ENCODE measurements at places on chromosomes 7 and 10. TPM values are rescaled to one million over a fixed set of nuclear protein-coding genes. Genes with fewer than 3 reads are reported as not detected.

Gene GCK
- total RNA-seq: 5.9 TPM

Gene STEAP1
- total RNA-seq: 10.2 TPM

Gene NEUROD6
- total RNA-seq: 0.93 TPM

Gene MMP21
- total RNA-seq: 1.2 TPM

Gene NOD1
- total RNA-seq: 10.6 TPM

Gene NOS3
- total RNA-seq: 7.9 TPM

Gene CEP55
- total RNA-seq: 7.3 TPM

Gene ZSCAN25
- 29.7 TPM for total RNA-seq

Gene SPDYE11
- total RNA-seq: not detected

Gene TEX47
- total RNA-seq: not detected

Gene TMEM236
- total RNA-seq: 0.44 TPM

Gene SAP25
- not detected for total RNA-seq

Gene STOX1
- total RNA-seq: 7.4 TPM

Gene NANOS1
- 10.8 TPM for total RNA-seq

Gene AOAH
- total RNA-seq: 7.1 TPM

Gene SLC26A3
- not detected for total RNA-seq

Gene OR2A1
- 0.44 TPM for total RNA-seq

Gene SFXN2
- total RNA-seq: 16.8 TPM

Gene CHST12
- total RNA-seq: 16.9 TPM

Gene C7orf33
- 3.6 TPM for total RNA-seq

Gene FAM237B
- not detected for total RNA-seq

Gene LOXL4
- total RNA-seq: 7.9 TPM

Gene FAM241B
- 5.1 TPM for total RNA-seq

Gene KCNIP2
- 12.5 TPM for total RNA-seq

Gene TMEM270
- not detected for total RNA-seq

Gene XRCC2
- 5.3 TPM for total RNA-seq

Gene GPR15LG
- total RNA-seq: not detected

Gene SLC26A5
- total RNA-seq: 0.71 TPM

Gene FAM25A
- total RNA-seq: not detected

Gene LIPK
- total RNA-seq: not detected

Gene CCL24
- total RNA-seq: not detected

Gene SPOCK2
- total RNA-seq: 28.6 TPM

Gene POMZP3
- 6.3 TPM for total RNA-seq

Gene AMPH
- total RNA-seq: 62.7 TPM

Gene TMEM176B
- total RNA-seq: 30.5 TPM
